ENCODE measurements at places on chromosomes 16 and 17.

- DNase-seq: no peak
These were observed 64.4 kb downstream of the ABCC1 start for GRCh38 chr16:16013812-16014211.

DNA sequence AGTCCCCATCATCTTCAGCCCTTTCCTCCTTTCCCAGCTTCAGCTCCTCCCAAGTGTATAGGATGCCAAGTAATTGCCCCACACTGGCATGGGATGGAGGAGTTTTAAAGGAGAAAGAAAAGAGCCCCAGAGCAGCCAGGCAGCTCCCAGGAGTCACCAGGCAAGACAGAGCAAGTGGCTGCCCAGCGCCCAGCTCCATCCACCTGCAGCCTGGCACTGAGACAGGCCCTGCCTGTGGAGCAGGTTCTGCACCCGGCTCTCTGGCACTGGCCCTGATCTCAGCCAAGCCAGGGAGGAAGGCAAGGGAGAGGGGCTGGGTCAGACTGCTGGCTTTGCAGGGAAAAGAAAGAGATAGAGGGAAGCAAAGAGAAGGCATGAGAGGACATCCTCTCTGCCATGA is 21.7 kb downstream of the FOXN1 start:
- no peak for DNase-seq

DNA sequence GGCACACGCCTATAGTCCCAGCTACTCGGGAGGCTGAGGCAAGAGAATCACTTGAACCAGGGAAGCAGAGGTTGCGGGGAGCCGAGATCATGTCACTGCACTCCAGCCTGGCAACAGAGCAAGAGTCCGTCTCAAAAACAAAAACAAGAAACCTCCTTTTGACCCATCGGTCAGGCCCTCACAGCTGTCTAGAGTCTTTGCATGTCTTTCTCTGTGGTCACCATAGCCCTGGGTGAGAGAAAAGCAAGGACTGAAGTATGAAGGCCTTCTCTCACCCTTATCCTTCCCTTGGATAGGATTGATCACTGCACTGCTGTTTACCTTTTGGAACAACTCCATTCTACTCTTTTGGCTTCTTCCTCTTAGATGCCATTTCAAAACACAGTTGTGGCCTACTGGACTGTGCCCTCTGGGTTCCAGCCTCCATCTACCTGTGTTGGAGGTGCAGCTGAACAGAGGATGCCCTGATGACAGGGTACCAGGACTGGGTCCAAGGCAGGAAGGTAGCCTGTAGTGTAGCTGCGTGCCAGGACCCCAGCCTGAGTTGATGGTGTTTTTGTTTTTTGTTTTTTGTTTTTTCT is 37.1 kb downstream of the LDHD start:
- DNase-seq: no peak

- peak; percentile 77 for DNase-seq
These were observed at the start of gene BRD7 for GRCh38 chr16:50368410-50369132. Gene BRD7 (minus strand): TSS chr16:50368988. CDS start chr16:50368774, 214 bp downstream.

DNA sequence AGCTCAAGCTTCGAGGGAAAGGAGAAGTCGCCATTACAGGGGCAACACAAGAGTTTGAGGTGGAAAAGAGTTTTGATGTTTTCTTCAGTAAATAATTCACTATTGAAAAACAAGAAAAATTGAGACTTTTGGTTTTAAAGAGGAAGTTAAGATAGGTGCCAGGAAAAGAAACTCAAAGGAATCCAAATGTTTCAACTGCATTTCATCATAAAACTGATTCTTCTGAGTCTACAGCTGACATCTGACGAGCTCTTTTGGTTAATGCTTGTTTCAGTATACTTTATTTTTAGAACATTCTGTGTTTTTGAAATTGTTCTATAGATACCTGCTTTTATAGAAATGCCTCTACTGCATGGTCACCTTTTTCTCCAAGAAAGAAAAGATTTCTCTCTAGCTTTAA is 54.0 kb downstream of the ERN1 start:
- DNase-seq: peak; percentile 35

DNA sequence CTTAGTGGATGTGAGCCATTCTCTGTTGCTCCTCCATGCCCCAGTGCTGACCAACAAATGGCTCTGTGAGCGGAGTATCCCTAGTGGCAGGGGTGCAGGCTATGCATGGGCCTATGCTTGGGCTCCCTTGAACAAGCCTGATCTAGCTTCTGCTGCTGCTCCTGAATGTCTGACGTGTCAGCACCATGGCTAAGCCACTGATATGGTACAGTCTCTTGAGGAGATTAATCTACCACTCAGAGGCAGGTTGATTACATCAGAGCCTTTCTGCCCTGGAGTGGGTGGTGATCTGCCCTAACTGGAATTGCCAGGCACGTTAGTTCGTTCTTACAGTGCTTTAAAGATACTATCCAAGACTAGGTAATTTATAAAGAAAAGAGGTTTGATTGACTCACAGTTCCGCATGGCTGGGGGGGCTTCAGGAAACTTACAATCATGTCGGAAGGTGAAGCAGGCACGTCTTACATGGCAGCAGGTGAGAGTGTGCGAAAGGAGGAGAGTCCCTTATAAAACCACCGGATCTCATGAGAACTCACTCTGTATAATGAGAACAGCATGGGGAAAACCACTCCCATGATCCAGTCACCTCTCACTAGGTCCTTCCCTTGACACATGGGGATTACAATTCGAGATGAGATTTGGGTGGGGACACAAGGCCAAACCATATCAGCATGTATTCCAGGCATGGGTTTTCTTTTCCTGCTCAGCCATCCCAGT is 41.5 kb upstream of the B4GALNT2 start:
- no peak for DNase-seq

GRCh38 chr16:89393738-89394406 is 96.5 kb downstream of the ANKRD11 start:
- no peak for DNase-seq

DNA sequence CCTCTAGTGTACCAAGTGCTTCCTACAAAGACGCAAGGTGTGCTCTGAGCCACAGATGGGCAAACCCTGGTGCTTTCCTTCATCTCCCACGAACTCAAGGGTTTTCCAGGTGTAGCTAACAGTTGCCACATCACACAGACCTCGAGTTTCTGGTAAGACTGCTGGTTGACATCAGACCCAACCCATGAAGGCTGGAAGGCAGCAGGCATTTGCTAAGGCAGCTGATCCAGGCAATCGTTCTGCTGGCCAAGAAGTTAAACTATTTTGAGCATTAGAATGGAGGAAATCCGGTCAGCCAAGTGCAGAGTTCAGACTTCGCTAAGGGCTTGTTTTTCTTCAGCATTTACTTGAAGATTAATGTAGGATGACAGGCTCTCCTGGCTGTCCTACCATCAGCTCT is 11.5 kb downstream of the HAS3 start:
- no peak for DNase-seq

GRCh38 chr17:17736205-17737183 is 55.2 kb downstream of the RAI1 start:
- peak; percentile 65 for DNase-seq

DNA sequence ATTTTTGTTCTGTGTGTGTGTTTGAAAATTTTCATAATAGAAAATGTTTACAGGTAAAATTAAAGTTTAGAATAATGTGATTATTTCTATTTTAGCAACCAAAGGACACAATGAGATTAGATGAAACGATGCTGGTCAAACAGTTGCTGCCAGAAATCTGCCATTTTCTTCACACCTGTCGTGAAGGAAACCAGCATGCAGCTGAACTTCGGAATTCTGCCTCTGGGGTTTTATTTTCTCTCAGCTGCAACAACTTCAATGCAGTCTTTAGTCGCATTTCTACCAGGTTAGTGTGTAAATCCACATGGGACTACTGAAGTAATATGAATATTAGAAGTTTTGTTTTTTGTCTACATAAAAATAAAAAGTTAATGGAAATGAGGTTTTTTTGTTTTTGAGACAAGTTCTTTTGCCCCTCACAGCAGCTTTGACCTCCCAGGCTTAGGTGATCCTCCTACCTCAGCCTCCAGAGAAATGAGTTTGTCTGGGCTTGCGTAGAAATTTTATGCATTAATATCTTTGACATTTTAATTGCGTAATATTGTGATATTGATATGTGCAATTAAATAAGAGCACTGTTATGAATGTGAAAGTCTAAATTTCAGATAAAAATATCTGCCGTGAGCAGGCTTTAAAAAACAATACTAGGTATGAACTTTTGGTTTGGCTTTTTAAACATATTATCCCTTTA is 68.5 kb downstream of the NF1 start:
- DNase-seq: no peak

- no peak for DNase-seq
These were observed 19.2 kb downstream of the STRADA start for GRCh38 chr17:63722403-63722802.

DNA sequence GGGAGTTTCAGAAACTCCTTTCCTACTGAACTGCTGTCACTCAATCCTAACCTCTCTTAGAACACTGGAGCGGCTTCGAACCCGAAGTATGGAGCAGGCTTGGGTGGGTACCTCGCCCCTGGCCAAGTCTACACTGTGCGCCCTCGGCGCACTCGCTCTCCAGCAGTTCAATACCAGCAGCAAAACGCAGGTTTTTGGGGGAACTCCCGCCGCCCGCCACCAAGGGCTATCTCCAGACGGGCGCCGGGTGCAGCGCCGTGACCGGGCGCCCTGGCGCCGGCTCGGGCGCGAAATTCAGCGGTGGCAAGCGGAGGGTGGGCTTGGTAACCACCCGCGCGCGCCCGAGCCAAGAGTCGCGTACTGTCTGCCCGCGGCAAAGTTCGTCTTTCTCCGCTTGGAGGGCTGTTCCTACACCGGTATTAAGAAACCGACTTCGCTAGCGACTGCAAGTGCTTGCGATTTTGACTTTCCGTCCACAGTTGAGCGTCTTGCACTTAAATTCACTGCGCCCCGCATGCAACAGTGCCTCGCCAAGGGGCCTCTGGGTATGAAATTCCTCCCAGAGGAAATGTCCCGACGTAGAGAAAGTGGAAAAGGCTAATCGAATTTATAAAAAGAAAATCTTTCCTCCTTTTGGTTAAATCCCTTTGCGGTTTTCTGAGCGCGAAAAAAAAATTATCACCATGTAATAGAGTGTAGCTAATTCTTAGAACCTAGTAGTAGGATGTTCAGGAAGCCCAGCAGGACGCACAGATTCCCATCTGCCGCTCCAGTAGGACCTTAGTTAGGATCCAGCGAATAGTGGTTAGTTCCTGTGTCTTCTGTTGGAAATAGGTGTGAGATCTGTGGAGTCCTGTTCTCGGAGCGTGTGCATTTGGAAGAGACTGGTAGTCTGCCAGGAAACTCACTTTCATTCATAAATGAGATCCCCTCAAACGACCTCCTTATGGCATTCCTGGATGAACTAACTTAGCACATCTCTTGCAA is 5.0 kb upstream of the SALL1 start:
- no peak for DNase-seq

DNA sequence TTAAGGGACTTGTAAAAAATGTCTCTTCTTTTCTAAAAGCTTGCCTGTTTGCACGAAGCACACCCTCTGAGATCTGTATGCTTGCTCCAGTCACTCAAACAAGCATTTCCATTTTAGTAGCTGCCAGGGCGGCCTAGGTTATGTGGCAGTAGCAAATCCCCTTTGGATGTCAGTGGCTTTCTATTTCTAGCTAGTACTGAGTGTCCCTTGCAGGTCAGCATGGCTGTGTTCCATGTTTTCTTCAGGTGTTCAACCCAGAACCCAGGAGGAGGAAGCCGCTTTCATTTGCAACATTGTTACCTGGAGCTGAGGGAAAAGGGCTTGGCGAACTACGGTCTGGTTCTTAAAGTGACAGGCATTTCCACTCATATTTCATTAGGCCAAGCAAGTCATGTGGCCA is 36.4 kb downstream of the FOXL1 start:
- DNase-seq: no peak

DNA sequence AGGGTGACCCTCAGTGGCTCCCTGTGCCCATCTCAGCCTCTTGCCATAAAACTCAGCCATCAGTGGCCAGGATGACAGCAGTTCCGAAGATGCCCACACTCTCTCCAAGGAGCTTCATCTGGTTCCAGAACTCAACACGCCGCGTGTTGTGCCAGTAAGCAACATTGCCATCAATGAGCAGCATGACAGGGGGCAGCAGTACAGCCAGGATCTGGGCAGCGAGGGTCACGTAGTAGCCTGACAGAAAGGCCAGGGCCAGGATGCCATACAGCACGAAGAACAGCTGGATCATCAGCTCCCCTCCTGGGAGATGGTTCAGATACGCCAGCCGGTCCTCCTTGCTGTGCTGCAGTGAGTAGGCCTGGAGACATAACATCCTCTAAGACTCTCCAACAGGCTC is 2.9 kb downstream of the TMEM101 start:
- DNase-seq: no peak

GRCh38 chr17:44438636-44439035 is 49.2 kb upstream of the ITGA2B start:
- DNase-seq: no peak

- DNase-seq: no peak
These were observed 28.3 kb downstream of the XPO6 start for GRCh38 chr16:28183484-28183883.

GRCh38 chr17:350706-351448 is 1.7 kb downstream of the RPH3AL start:
- peak; percentile 25 for DNase-seq

DNA sequence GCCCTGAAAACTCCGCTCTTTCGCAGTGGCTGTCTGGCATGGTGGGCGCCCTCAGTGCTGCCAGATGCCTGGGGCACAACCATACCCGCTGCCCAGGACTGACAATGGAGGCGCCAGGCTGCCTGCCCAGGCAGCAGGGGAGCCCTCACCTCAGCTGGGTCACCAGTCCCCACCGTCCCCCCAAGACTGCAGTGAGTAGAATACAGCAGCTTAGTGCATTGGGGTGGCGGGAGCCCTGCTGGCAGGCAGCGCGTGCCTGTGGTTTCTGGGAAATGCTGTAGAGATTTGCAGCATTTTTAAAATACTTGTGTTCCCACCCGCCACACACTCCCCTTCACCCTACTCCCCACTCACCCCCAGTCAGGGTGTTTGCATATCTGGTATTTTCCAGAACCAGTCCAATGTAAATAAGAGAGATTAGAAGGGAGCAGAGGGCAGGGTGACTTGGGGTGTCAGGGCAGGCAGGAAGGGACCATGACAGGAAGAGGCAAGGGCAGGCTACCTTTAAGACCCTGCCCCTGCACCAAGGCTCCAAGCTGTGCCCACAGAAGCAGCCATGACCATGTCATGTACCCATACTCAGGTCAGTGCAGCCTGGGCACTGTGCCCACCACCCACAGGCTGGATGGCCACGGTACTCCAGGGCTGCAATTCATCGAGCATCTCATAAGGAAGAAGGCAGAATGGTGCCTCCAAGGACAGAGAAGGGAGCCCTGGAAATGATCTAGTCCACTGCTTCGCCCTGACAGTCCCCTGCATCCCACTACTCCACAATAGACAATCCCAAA is 21.5 kb downstream of the MYO18A start:
- DNase-seq: peak; percentile 87

- DNase-seq: no peak
These were observed 168.5 kb downstream of the NPIPB11 start for GRCh38 chr16:29237971-29238370.

DNA sequence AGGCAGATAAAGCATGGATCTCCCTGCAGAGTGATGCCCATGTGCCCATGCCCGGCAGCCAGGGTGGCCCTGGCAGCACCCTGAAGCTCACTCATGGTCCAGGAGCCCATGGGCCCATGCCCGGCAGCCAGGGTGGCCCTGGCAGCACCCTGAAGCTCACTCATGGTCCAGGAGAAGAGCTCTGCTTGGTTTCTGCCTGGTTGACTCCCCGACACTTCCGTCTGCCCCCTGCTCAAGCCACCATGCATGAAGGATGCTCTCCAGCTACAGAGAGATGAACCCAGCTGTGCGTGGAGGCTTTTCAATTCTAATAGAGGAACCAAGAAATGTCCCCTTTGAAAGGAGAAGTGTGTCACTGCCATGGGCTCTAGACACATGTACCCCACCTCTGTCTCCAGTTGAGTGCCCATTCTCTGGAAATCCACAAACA is 8.7 kb downstream of the CCL17 start:
- no peak for DNase-seq
